Mesenteric fat pad (tissue), 1 donor: ENCODE measurements at places on chromosomes 16 and 17.

- DNase-seq: no peak
Observed at GRCh38 chr17:1566505-1567199, 4.1 kb upstream of the PITPNA start.

GRCh38 chr17:83090444-83091256 is 11.2 kb downstream of the METRNL start:
- no peak for DNase-seq

DNA sequence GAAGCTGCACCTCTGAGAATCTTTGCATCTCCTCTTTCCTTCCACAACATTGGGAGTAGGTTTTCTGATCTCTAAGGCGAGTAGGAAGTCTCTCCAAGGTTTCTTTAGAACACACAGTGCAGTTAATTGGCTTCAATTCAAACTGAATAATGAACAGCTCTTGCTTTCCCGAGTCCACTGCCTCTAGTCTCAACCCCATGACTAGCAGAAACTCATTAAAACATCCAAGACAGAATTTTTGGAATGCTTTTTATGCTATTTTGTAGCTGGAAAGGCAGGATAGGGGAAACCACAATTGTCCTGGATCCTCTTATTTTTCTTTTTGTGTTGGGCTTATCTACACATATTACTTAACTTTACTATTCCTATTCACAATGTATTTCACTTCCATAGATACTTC is 206.6 kb downstream of the CDH8 start:
- no peak for DNase-seq

DNA sequence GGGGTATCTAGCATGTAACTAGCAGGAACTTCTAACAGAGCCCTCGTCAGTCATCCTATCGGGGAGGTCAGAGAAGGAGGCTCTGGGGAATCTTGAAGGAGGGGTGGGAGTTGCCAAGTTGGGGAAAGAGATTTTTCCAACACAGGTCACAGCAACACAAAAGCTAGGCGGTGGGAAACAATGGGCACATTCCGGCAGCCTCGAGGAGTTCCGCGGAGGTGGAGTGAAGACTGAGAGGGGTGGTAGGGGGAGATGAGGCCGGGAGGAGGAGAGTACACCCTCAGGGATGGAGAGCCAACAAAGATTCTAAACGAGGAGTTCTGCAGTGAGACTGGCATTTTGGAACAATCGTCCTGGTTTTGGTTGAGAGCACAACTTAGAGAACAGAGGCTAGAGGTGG is 13.5 kb upstream of the CALB2 start:
- no peak for DNase-seq

GRCh38 chr16:3854750-3855541 is 25.6 kb downstream of the CREBBP start:
- no peak for DNase-seq

DNA sequence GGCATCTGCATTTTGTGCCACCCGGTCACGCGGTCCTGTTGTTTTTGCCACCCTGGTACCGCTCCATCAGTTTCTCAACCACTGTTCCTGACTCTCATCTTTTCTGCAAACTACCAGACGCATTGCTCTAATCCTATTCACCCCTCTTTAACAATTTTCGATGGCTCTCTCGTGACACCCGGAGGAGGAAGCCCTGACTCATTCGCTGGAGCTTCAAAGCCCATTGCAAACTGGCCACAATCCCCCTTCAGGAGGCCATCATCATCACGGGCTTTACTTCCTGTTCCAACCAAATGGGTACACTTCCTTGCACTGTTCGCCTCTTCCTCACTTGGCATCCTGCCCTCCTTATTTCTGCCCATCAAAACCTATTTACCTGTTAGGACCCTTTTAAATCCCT is 155.3 kb downstream of the RGS9 start:
- DNase-seq: peak; percentile 45

DNA sequence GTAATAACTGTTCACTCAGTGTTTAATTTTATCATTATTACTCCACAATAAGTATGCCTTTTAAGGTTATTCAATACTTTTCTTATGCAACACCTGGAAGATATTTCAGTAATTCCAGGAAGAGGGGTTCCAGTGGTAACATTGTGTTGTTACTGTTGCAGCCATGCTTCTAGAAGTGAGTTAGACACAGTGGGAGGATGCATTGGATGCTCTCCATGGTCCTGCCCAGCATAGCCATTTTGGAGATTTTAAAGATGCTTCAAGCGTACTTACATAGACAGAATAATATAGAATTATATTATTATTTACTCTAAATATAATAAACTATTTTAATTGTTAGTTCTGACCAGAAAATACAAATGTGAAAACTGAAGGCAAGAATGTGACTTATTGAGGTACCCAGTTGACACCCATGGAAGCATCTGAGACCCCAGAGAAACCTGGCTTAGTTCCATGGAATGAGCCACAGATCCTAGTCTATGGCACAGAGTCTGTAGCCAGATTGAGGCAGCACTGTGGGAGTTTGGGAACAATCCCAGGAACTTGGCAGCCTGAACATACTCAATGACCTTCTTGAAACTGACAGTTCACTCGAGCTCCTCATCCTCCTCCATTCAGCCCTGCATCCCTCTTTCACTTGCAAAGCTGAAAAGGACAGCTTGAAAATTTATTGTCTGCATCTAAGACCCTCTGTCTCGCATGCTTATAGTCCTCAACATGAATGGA is 190.1 kb upstream of the HS3ST4 start:
- no peak for DNase-seq

GRCh38 chr17:10618202-10618635 is 38.9 kb downstream of the MYH3 start:
- no peak for DNase-seq

DNA sequence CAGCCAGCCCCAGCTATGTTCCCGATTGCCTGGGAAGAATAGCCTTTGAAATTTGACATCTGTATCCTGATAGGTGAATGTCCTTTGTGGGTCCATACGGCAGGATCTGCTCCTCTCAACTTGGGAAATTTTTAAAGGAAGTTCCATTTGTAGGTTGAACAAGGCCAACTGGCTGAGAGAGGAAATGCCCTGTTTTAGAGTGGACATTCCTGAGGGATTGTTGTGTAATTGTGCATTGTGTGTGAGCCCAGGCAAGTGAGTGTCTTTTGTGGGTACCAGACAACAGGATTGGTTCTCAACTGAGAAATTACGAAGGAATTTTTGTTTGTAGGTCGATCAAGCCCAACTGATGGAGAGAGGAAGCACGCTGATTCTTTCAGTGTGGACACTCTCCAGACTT is 2.6 kb upstream of the CPHXL2 start:
- no peak for DNase-seq

DNA sequence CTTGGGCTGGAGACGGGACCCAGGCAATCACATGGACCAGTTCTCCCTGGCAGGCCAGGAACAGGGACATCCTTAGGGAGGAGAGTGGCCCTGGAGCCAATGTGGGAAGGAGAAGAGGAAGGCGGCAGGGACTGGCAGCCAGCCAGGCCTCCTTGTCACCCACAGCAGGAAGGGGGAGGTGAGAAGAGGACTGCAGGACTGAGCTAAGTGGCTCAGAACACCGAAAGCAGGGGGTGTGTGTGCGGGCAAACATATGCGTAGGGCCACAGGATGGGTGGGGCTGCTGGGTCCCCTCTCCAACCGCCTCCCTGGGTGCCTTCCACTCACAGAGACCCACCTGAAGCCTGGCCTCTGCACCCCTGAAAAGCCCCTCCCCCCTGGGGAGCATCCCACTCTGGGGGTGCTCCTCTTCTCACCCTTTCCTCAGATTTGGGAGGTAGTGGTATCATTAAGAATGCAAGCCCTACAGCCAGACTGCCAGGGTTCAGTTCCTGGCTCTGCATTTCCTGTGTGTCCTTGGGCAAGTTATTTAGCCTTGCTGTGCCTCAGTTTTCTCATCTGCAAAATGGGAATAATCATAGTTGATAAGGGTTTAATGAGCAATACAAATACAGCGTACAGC is 8.1 kb downstream of the PNMT start:
- no peak for DNase-seq

- DNase-seq: no peak
Observed at GRCh38 chr17:1447052-1447451, 9.0 kb downstream of the CRK start.

DNA sequence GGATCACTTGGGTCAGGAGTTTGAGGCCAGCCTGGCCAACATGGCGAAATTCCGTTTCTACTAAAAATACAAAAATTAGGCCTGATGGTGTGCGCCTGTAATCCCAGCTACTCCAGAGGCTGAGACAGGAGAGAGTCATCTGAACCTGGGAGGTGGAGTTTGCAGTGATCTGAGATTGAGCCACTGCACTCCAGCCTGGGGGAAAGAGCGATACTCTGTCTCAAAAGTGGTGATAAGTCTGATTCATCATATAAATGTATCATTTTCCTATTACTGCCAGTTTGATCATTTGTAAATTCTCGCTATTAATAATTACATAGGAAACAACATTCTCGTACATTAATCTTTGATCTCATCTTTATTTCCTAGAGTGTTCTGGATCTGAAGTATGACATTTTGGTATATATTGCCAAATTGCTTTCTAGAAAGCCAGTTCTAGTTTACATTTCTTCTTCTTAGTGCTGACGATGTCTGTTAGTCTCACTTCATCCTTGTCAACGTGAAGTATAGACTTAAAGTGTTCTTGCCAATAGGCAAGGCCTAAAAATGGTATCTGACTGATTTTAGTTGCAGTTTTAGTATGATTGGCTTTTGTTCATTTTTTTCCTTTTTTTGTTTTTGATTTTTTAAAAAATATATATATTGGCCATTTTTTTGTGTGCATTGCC is 9.7 kb downstream of the RABEP1 start:
- DNase-seq: no peak

- no peak for DNase-seq
Observed at GRCh38 chr16:79409978-79410377, 190.6 kb downstream of the MAF start.

- DNase-seq: no peak
Observed at GRCh38 chr17:13044572-13045065, 26.8 kb upstream of the ELAC2 start.

- DNase-seq: no peak
Observed at GRCh38 chr16:5977329-5977728, 879.7 kb upstream of the EEF2KMT start.

DNA sequence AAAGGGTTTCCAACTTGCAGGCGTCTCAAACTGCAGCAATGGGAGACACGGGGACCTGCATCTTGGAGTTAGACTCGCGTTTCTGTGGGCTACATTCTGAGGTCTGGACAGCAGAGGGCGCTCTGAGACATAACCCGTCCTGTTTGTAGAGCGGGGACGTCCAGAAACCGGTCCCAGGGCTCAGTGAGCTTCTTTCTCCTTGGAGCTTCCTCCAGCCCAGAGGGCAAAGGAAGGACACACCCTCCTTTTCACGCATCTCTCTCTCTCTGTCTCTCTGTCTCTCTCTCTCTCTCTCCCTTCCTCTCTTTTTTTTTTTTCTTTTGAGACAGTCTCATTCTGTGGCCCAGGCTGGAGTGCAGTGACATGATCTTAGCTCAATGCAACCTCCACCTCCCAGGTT is 19.8 kb downstream of the COX4I1 start:
- DNase-seq: peak; percentile 90

DNA sequence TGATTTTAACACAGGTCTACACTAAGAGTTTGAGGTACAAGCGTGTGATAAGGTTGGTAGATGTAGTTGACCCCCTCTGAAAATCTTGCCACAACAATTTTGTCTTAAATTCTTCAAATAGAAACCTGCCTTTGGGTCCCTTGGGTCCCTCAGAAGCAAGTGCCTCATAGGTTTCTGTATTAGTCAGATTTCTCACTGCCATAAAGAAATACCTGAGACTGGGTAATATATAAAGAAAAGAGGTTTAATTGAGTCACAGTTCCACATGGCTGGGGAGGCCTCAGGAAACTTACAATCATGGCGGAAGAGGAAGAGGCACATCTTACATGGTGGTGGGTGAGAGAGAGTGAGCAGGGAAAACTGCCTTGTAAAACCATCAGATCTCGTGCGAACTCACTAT is 301.2 kb downstream of the MAP2K6 start:
- DNase-seq: no peak

- peak; percentile 28 for DNase-seq
Observed at GRCh38 chr17:15967706-15968399, 22.9 kb downstream of the ADORA2B start.

GRCh38 chr17:77160875-77161530 is 20.2 kb downstream of the SEC14L1 start:
- DNase-seq: no peak

DNA sequence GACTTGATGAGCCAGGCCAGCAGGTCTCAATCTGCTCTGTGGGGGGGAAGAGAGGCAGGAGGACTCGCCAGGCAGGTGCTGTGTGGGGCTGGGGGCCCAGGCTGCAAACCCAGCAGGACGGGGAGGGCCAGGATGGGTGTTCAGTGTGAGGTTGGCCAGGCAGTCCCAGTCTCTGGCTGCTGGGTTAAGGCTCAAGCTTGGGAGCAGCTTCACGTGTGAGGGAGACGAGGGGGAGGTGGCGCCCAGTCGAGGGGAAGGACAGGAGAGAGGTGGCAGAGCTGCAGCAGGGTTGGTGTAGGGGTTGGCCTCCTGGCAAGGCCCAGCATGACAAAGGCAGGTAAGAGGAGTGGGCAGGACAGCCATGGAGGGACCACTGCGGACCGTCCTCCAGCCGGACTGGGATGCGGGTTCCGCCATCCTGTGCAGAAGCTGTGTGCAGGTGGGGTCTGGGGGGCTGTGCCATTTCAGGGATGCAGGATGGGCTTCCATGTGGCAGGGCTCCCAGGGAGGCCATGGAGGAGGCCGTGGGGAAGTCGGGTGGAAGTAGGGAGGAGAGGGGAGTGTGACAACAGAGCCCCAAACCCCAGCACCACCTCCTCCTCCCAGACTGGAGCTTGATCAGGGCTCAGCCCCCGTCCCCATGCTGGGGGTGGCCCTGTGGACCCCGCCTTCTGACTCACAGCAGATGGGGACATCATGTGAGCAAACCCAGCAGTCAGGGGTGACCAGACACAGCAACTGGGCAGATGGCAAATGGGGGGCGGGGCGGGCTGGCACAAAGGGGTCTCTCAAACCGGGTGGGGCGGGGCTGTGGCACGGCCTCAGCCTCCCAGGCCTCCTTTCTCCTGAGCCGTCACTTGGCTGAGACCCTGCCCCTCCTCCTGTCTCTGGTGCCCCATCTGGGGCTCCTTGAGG is 2.8 kb downstream of the ADGRG1 start:
- DNase-seq: no peak

GRCh38 chr16:427250-427649 is 1.8 kb downstream of the RAB11FIP3 start:
- DNase-seq: no peak
